ENCODE measurements at places on chromosomes 3 and 15. TPM values are rescaled to one million over a fixed set of nuclear protein-coding genes. Genes with fewer than 3 reads are reported as not detected.

DNA sequence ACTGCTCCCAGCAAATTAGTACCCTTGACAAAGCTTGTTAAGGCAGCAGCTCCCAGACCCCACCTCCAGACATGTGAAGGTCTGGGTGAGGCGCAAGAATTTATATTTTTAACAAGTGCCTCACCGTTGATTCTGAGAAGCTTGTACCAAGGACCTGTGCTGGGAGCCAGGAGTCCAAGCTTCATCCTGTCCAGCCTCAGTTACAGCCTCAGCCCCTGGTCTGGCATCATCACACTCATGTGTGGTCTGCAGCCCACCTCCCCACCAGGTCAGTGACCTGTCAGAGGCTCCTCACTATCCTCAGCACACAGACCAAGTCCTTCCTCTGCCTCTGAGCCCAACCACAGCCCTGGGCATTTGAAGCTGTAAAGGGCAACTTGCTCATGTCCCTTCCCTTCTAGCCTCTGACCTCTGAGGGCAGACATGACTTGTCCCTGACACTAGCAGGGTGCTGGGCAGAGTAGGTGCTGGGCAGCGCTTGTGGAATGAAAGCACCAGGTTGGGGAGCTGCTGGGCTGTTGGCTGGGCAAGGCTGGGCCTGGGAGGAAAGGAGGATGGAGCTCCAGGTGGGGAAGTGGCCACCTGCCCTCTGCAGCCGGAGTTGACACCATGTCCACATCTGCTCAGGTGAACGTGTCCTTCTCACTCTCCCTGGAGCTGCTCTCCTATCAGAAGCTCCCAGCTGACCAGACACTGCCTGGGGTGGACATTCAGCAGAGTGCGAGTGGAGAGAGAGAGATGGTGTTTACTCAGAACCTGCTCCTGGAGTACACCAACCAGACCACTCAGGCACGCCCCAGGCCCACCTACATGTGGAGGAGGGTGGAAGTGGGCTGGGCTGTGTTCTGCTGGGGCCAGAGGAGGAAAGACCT, 16.9 kb downstream of the ACAA1 start:
- H3K27ac ChIP-seq = no peak overlapping the region
- H3K36me3 ChIP-seq = peaks cover 5% of the 10 kb centered on the region

- no peaks in the 10 kb centered on the region for H3K27me3 ChIP-seq
- H3K4me3 ChIP-seq = no peak overlapping the region
- H3K36me3 ChIP-seq = no peaks in the 10 kb centered on the region
- peaks cover 28% of the 10 kb centered on the region for H3K4me1 ChIP-seq
- H3K27ac ChIP-seq = peak overlapping the region; percentile 81
Measured at GRCh38 chr3:193853511-193854219, 260.7 kb downstream of the OPA1 start.

DNA sequence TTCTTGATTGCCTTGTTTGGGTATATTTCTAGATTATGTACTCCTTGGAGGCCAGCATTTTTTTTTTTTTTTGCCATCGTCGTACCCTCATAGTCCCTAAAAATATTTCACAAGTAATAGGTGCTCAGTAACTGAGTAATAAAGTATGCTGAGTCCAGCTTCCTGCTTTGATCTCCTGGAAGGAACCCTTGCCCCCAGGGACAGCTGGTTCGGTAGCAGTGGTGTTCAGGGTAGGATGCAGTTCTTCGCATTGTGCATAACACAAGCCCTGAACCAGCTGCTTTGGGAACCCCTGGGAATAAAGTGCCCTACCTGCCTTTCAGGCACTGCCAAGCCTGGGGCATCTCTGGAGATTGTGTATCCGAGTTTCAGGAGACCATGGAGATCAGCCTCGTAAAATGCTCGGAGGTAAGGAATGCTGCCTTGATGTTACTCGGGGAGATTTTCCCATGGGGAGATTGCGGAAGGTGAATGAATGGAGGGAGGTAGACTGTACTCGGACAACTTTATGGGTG, 7.6 kb downstream of the MYZAP start:
- no peaks in the 10 kb centered on the region for H3K27me3 ChIP-seq
- no peak overlapping the region for H3K4me3 ChIP-seq
- no peak for DNase-seq

DNA sequence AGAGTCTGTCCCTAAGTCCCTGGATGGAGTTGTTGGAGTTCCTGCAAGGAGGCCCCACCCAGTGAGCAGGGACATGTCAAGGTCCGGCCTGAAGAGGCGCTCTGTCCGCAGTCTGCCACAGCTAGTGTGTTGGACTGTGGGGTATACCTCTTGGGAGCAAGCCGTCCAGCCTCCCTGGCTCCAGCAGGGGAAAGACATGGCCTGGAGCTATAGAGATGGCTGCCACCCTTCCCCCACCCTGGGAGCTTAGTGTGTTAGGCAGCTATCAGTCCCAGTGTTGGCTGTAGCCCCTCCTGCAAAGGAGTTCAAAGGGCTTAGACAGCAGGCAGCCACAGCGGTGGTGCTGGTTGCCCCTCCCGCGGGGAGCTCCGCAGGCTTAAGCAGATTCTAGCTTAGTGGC, 20.3 kb downstream of the IMPG2 start:
- no peaks in the 10 kb centered on the region for H3K27me3 ChIP-seq
- no peaks in the 10 kb centered on the region for H3K36me3 ChIP-seq
- no peak overlapping the region for H3K4me3 ChIP-seq
- H3K4me1 ChIP-seq = no peaks in the 10 kb centered on the region
- no peak for DNase-seq

DNA sequence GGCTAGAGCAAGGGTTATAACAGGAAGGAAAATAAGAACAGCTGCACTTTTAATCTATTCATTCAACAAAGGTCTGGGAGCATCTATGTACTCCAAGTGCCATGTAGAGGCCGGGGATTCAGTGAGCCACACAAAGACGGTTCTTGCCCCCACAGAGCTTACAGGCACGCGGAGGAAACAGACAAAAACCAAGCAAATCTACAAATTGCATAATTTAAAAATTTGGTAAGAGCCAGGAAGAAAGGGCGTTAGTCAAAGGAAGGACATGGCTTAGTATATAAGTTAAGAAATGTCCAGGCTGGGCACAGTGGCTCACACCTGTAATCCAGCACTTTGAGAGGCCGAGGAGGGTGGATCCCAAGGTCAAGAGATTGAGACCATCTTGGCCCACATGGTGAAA, 10.4 kb upstream of the GREM1 start:
- H3K27ac ChIP-seq = no peak overlapping the region
- peaks cover 7% of the 10 kb centered on the region for H3K4me1 ChIP-seq
- H3K27me3 ChIP-seq = no peaks in the 10 kb centered on the region
- no peaks in the 10 kb centered on the region for H3K36me3 ChIP-seq
- DNase-seq = no peak

- no peak for DNase-seq
- no peaks in the 10 kb centered on the region for H3K27me3 ChIP-seq
- no peaks in the 10 kb centered on the region for H3K36me3 ChIP-seq
- H3K4me3 ChIP-seq = no peak overlapping the region
Measured at GRCh38 chr3:23252122-23252521, 49.0 kb downstream of the UBE2E2 start.

Gene CPB1
- total RNA-seq = 25,438 TPM

Gene ANKRD34C
- total RNA-seq = 0.16 TPM

Gene PIERCE2
- total RNA-seq = 2.8 TPM

Gene AP3B2
- 3.5 TPM for total RNA-seq

Gene BUB1B
- total RNA-seq = not detected

Gene OIP5
- 0.21 TPM for total RNA-seq

All from pancreas (tissue), 10 donors.